ENCODE measurements at places on chromosomes 6 and 20.

DNA sequence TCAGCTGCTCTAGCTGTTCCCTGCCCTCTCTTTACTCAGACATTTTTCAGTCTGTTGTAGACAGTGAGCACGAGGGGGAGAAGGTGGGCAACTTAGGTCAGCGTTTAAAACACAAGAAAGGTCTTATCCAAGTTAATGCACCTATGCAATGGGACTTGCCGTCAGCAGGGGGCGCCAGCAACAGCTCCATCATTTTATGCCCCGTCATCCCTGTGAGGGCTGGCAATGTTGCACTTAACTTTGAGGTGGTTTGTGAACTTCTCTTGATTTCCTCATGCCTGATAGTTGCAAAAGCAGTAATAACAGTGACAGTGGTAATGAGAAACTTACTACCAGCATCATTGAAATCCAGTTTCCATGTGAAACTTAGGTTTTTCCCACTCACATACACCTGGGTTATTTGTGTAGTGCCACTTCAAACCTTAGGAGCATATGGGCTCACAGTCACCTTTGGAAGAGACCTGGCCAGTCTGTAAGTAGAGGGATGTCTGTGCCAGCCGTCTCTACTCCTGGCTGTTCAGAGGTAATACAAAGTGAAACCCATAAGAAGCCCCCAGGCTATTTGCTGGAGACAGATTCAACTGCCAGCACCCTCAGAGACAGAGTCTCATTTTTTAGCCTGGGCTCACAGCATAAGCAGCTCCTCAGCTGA lies 44.9 kb upstream of the ID1 start:
- peak; percentile 64 for DNase-seq

DNA sequence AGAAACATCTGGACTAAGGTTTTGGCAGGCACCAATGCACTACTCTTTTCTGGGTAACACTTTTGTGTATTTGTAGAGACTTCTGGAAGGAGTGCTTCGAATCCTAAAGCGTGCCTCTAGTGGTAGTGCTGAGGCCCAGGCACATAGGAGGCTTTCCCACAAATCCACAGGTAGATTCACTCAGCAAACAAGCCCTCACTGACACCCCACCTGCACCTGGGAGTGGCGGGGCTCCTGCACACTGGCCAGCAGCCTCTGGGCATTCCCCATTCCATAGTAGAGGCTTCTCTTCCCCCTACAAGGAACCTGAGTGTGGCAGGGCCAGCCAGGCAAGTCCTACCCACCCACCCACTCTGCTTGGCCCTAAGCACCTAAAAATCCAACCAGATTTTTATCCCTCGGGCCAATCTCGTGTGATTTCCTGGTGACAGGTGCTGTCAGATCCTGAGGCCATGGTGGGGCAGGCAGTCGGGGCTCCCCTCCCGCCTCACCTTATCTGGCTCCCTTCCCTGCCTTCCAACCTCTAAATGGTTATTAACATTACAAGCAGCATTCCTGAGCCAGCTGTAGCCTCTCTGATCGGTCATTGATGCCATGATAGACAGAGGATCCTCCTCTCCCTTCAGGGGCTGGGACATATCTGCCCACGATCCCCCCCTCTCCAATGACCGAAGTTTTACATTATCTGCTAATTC lies 82.4 kb downstream of the SLC2A10 start:
- DNase-seq: no peak

- DNase-seq: no peak
These were observed 92.6 kb downstream of the BFSP1 start for GRCh38 chr20:17438436-17439039.

DNA sequence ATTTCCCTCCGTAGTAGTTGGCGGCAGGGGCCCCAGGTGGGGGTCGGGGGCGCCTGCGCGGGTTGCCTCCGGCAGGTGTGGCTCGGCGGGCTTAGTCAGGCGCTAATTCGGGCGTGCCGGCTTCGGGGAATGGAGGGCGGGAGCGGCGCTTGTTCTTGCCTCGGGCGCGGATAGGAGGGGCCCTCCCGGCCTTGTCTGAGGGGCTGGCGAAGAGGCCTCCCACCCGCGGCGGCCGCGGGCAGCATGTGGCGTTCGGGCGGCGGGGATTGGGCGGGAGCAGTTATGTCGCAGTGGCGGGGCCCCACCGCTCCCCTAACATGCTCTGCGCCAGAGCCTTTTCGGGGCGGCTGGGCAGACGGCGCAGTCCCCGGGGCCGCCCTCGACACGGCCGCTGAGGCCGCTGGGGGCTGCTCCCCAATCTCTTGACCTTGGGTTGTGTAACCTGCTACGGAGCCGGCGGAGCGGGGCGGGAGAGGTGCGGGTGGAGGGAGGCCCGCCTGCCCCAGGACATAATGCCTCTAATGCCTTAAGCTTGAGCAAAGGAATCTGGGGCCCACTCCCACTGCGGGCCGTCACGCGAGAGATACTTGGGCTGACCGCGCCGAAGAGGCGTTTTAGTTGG lies 1.1 kb downstream of the AMD1 start:
- no peak for DNase-seq

DNA sequence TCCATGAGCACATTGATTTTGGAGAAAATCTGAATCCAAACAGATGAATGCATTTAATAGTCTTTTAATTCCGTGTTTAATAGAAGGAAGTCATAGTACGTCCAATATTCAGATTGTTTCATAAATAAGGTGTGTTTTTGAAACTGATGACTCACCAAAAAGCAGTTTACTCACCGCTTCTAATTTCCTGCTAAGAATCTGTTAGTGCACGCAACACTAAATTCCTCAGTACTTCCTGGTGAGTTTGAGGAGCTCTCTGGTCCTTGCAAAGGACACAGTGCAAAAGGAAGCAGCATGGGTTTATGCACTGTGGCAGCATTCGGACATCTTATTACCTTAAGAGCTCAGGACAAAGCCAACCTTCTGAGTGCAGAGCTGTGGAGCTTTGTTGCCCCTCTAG lies 2.3 kb upstream of the ADGRF1 start:
- DNase-seq: no peak

DNA sequence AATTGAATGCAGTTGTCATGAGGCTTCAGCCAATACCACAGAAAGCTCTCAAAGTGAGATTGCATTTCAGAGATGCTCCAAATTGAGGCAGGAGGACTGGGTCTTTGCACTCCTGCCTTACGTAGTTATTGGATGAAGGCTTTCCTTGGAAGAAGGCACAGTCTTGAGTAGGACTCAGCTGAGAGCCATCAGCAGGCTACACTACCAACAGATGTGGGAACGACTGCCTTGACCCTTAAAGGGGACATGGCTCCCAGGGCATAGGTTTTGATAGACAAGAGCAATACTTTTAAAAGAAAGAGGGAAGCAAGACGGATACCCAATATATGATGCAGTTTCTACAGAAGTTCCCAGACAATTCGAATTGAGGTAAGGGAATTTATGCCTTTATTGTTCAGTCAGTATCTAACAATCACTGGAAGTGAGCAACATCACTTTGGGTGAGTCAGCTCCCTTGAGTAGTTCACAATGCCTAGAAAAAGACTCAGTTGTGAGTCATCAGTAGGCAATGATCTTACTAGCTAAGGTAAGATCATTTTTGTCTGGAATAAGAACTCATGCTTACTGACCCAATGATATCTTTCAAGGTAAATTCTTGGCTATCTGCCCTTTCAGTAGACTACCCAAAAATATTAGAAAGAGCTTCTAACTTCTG lies 390.8 kb downstream of the GJA1 start:
- DNase-seq: no peak

- DNase-seq: no peak
These were observed 1586.7 kb downstream of the HACE1 start for GRCh38 chr6:103273048-103273447.

DNA sequence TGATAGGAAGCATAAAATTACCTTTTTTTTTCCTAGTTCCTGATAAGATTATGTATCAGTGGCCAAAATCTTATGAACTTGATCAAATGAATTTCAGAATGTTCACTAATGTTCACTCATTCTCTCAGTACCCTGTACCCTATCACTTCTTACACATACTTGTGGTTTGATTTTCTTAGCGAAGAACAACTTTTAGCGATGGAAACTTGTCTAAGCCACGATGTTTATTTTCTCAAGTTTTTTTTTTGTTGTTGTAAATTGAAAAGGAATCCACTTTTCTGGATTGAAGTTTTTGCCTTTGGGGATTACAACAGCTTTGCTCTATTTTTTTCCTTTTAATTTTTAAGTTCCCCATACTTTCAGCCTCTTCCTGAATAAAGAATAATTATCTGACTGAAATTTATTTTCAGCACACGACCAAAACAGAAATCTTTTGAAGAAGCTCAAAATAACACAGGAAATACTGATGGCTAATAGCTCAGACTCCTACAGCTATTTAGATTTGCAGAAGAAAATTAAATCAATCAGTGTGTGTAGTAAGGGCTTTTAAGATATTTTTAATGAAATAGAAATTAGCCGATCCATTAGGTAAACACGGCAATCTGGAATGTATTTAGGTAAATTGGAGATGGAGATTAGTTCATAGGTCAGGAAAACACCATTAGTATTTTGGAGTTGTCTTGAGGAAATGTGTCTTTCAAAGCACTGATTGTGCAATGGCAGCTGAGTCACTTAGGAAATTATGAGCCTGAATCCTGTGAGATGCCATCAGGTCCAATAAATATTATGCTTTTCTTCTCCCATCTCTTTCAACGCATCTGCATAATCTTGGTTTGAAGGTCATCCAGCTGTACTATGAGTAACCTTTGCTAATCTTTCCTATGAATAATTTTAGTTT lies 217.5 kb downstream of the GJA1 start:
- DNase-seq: no peak
